Daoy (cell line): ENCODE measurements at places on chromosomes 4 and X.

GRCh38 chrX:46589977-46590723 lies 16.6 kb downstream of the CHST7 start:
- peak; percentile 35 for DNase-seq

DNA sequence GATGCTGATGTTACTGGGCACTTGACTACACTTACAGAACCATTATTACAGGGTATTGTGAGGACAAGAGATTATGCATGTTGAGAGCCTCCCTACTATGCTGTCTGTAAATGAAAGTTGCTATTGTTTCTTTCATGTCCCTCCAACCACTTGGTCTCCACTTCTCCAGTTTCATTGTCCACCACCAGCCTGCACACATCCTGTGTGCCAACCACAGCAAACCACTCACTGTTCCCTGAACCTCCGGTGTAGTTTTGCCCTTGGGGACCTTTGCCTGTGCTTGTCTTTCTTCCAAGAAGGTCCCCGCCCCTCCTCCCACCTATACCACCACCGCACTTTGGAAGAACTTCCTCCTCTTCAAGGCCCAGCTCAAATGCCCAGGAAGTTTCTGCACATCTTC lies 43.1 kb upstream of the AFF2 start:
- no peak for DNase-seq

GRCh38 chr4:40731792-40732245 lies 17.9 kb upstream of the NSUN7 start:
- no peak for DNase-seq

GRCh38 chrX:42803320-42803719 lies 25.4 kb upstream of the PPP1R2C start:
- DNase-seq: no peak

GRCh38 chr4:76787898-76788297 lies 110.0 kb downstream of the SOWAHB start:
- no peak for DNase-seq

- no peak for DNase-seq
Observed at GRCh38 chr4:47198791-47199190, 167.4 kb downstream of the GABRB1 start.

DNA sequence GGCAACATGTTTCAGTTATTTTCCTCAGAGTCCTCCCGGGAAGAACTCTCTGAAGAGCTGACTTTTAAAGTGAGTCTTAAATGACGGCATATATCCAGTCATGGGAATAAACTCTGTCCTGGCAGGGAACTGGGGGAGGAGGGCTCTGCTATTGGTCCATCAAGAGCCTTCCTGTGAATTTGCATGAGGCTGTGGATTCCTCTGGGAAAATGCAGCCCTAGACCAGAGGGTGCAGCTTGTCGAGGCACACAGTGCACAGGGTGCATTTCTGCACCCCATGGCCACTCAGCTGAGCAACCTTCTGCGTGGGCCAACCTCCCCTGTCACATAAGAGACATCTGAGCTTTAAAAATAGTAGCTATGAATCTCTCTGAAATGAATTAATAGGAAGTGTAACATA lies 360.0 kb downstream of the GALNTL6 start:
- DNase-seq: no peak

- peak; percentile 49 for DNase-seq
Observed at GRCh38 chrX:108736509-108737479, at the start of gene IRS4. Gene IRS4 (minus strand): TSS chrX:108736563.

DNA sequence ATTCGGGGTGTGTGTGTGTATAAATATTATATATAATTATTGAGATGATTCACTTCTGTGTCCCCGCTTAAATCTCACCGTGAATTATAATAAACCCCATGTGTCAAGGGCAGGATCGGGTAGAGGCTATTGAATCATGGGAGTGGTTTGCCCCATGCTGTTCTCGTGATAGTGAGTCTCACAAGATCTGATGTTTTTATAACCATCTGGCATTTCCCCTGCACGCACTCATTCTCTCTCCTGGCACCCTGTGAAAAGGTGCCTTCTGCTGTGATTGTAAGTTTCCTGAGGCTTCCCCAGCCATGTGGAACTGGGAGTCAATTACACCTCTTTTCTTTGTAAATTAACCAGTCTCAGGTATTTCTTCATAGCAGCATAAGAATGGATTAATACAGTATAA lies 851.4 kb upstream of the AGA start:
- peak; percentile 7 for DNase-seq

DNA sequence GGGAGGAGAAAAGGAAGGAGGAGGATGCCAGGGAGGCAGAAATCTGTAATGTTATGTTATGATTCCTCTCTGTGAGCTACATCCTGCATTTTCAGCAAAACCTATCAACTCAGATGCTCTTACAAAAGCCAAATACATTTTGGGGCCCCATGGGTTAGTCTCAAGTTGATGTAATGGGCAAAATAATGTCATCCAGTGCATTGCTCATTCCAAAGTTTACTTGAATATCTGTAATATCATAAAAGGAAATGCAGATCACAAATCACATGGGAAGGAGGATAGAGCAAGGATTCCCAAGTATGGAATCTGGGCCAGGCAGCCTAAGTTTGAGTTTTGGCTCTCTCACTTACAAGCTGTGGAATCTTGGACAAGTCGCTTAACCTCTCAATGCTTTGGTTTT lies 74.9 kb upstream of the SOD3 start:
- no peak for DNase-seq

DNA sequence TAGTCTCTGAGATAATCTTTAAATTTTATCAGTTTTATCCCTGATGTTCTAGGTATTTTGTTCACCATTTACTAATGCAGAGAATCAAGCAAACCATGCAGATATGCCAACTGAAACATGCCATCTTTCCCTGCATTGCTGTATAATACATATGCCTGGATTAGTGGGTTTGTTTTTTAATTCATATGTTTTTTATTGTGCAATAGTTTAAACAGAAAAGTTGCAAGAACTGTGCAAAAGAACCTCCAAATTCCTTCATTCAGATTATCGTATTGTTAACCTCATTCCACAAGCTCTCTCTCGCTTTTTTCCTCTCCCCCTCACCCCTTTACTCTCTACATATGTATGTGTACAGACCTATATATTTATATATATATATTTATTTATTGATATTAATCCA lies 244.6 kb downstream of the NKX6-1 start:
- no peak for DNase-seq

DNA sequence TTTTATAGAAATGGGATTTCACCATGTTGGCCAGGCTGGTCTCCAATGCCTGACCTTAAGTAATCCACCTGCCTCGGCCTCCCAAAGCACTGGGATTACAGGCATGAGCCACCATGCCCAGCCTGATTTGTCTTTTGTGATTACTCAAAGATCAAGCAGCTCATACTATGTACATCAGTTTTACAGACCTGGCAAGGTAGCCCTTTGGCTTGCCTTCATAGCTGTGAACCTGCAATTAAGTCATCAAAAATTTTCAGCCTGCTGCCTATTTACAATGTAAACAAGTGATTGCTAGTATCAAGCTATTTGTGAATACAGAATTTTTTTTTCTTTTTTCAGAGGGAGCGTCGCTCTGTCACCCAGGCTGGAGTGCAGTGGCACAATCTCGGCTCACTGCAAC lies 46.2 kb downstream of the GSX2 start:
- no peak for DNase-seq

DNA sequence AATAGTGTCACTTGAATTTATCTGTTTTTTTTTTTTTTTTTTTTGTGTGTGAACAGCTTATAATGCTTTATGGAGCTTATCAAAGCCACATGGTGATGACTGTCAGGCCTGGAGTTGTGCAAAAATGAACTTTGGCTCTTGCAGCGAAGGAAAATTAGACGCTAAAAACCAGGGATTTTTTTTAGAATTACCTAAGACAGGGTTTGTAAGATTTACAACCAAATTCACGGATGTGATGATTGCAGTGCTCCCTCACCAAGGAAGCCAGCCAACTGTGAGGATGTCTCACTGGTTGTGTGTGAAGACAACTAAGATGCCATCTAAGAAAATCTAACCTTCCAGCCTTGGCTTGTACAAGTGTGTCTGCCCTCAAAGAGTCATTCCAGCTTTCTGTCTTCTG lies 127.1 kb upstream of the SLC4A4 start:
- DNase-seq: no peak

DNA sequence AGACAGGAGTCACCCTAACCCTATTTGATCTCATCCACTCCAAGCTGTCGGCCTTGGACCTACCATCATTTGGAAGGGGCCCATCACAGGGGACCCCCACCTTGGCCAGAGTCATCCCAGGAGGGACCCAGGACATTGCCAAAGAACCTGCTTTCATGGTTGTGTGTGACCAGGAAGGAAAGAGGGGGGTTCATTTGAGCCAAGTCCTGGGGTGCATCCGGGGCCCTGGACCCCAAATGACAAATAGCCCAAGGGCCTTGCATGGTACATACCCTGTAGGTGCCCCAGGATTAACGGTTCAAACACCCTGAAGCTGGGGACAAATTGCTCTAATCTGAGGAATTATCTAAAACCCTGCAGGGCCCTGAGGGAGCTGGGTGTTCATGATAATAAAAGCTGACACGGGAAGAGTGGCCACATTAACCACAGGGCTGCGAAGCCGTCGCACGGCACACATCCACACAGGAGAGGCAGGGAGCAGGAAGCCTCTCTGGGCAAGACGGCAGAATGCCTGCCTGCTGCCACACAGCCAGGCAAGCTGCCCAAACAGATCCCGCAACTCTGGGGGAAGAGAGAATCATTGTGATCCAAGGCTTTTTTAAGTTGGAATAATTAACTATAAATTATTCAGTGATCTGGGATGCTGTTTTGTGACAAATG lies 28.2 kb upstream of the PPP2R2C start:
- no peak for DNase-seq

DNA sequence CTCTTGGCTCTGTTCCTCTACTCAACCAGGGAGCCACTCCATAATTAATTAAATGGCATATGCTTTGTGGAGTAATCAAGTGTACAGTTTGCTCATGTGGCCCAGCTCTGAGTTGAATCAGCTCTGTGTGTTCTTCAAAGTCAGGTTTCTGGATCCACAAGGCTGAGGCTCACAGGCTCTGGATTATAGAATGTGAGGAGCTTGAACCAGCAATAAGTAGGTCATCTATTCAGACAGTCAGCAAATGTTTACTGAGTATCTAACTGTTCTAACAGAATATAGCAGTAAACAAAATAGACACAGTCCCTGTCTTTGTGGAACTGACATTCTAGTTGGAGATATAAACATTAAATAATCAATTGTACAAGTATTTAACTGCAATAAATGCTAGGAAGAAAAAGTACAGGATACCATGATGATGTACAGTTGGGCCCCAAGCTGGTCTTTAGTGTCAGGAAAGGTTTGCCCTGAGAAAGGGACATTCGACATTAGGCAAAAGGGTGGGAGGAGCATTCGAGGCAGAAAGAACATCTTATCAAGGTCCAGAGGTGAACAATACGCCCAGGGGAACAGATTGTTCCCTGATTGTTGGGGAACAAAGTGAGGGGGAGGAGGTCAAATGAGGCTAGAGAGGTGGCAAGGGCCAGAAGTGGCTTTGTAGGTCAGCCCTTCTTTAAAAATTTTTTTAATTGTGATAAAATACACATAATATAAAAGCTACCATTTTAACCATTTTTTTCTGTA lies 20.5 kb upstream of the TSR2 start:
- DNase-seq: no peak

DNA sequence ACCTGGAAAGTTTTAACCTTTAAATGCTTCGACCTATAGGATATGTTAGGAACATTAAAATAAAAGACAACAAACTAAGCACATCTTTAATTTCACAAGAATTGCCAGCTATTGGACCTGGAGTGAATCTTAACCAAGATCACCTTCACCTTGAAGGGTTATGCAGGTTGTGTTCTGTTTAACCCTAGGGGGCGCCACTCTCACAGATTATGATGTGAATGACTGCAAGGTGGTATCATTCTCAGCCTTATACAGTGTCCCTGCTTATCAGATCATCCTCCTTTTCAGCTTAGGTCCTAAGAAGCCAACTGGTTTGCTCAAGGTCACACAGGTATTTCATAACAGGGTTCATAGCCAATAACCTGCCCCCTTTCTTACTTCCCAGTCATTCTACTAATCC lies 23.5 kb downstream of the INTS6L start:
- no peak for DNase-seq

DNA sequence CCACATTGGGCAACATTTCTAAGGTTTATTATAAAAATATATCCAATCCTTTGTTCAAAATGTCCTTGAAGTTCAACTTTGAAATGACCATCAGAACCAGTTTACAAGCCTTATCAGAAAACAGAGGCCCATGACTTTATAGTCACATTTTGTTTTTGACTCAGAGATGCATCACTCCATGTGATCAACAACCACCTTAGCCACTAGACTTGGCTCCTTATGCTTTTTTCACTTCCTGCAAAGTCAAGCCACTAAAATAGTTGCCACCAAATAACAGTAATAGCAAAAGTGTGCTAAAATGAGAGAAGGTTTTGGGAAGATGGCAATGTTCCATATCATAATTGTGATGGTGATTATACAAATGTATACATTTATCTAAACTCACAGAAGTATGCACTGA lies 181.7 kb downstream of the MAML3 start:
- no peak for DNase-seq

GRCh38 chrX:49838374-49838773 lies 9.3 kb downstream of the PAGE4 start:
- DNase-seq: peak; percentile 29

GRCh38 chr4:114780205-114780604 lies 181.6 kb downstream of the UGT8 start:
- DNase-seq: peak; percentile 27

DNA sequence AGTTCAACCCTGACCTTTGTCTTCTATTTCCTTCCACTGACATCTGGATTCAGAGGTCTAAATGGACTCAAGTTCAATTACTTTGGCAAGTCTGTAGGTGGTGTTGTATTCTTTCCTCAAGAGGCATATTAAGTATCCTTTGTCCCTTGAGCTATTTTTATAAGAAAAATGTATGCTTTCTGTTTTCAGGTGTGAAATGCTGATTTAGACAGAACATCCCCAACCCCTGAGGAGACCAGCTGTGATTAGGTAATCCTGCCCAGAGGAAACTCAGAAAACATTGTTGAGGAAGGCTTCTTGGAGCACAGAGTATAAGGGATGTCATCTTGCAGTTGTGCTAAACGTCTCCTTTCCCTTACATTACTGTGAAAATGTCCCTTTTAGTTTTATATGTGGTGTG lies 46.6 kb upstream of the EGFL6 start:
- no peak for DNase-seq

DNA sequence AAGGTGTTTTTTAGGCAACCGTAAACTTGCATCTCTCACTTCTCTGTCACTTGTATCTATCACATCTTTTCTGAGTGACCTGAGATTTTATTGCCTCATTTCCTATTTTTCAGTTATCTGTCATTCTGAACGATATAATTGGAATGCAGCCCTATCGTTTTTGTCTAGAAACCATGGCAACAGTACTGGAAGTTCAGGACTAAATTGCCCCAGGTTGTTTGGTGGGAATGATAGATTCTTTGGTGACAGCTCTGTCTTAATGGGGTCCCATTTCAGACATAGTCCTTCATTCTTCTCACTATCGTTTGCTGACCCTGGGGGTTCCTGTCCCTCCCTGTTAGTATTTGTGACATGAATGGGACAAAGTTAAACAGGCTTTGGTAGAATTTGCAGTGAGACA lies 267.7 kb upstream of the GALNT7 start:
- DNase-seq: no peak

- no peak for DNase-seq
Observed at GRCh38 chrX:63402106-63402505, 51.0 kb upstream of the SPIN4 start.

- DNase-seq: peak; percentile 27
Observed at GRCh38 chrX:132615391-132616131, 126.7 kb upstream of the MBNL3 start.
